Ovary (tissue), 10 donors: ENCODE measurements at places on chromosomes 5 and 9. TPM values are rescaled to one million over a fixed set of nuclear protein-coding genes. Genes with fewer than 3 reads are reported as not detected.
A peak's percentile ranks its signal among the peaks of the same experiment; 100 is the strongest.

GRCh38 chr5:56507351-56507930 is 274.3 kb upstream of the ANKRD55 start:
- no peak for DNase-seq
- H3K27ac ChIP-seq: no peak overlapping the region
- H3K27me3 ChIP-seq: no peaks in the 10 kb centered on the region
- no peaks in the 10 kb centered on the region for H3K4me1 ChIP-seq

Gene CFAP77
- not detected for total RNA-seq

- H3K4me1 ChIP-seq: no peaks in the 10 kb centered on the region
- H3K4me3 ChIP-seq: no peak overlapping the region
- DNase-seq: no peak
- no peaks in the 10 kb centered on the region for H3K36me3 ChIP-seq
- H3K27ac ChIP-seq: no peak overlapping the region
- no peaks in the 10 kb centered on the region for H3K27me3 ChIP-seq
Observed at GRCh38 chr9:112145886-112146285, 29.2 kb downstream of the SUSD1 start.

DNA sequence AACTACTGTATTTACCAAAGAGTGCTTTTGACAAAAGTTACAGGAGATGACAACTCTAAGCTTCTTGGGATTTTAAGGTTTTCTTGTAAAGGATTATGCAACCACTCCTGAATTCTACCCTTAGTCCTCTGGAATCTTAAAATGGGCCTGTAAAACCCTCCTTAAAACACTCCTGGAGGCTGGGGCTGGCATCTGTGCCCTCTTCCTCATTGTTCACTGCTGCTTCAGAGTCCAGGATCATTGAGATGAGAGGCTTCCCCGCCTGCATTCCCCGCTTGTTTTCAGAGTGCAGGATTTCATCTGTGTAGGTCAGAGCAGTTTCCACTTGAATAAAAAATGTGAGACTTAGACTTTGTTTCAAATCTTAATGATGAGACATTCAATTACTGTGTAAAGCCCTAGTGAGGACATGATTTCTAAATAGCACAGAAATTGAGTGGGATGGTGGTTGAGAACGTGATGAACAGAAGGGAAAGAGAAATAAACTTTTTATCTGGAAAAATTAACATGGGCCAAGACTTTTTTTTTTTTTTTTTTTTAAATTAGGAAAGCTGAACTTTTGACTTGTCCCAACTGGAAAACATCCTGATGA is 40.4 kb downstream of the PCSK5 start:
- no peaks in the 10 kb centered on the region for H3K27me3 ChIP-seq
- no peak for DNase-seq
- peaks cover 5% of the 10 kb centered on the region for H3K4me1 ChIP-seq
- no peaks in the 10 kb centered on the region for H3K36me3 ChIP-seq
- no peak overlapping the region for H3K4me3 ChIP-seq
- no peak overlapping the region for H3K27ac ChIP-seq

Gene PCDHGB1
- 4.4 TPM for total RNA-seq

Gene ADRA1B
- total RNA-seq: 9.1 TPM

GRCh38 chr9:111866976-111867375 is 29.6 kb upstream of the UGCG start:
- H3K4me3 ChIP-seq: no peak overlapping the region
- no peaks in the 10 kb centered on the region for H3K4me1 ChIP-seq
- no peak overlapping the region for H3K27ac ChIP-seq

GRCh38 chr5:82673057-82673809 is 395.1 kb upstream of the RPS23 start:
- no peak overlapping the region for H3K27ac ChIP-seq
- no peaks in the 10 kb centered on the region for H3K4me1 ChIP-seq
- no peaks in the 10 kb centered on the region for H3K27me3 ChIP-seq
- DNase-seq: no peak
- no peaks in the 10 kb centered on the region for H3K36me3 ChIP-seq
- no peak overlapping the region for H3K4me3 ChIP-seq

- no peak overlapping the region for H3K4me3 ChIP-seq
- no peak overlapping the region for H3K27ac ChIP-seq
- H3K36me3 ChIP-seq: no peaks in the 10 kb centered on the region
- H3K4me1 ChIP-seq: no peaks in the 10 kb centered on the region
- no peak for DNase-seq
- H3K27me3 ChIP-seq: no peaks in the 10 kb centered on the region
Observed at GRCh38 chr9:26677965-26678706, 214.5 kb downstream of the CAAP1 start.

DNA sequence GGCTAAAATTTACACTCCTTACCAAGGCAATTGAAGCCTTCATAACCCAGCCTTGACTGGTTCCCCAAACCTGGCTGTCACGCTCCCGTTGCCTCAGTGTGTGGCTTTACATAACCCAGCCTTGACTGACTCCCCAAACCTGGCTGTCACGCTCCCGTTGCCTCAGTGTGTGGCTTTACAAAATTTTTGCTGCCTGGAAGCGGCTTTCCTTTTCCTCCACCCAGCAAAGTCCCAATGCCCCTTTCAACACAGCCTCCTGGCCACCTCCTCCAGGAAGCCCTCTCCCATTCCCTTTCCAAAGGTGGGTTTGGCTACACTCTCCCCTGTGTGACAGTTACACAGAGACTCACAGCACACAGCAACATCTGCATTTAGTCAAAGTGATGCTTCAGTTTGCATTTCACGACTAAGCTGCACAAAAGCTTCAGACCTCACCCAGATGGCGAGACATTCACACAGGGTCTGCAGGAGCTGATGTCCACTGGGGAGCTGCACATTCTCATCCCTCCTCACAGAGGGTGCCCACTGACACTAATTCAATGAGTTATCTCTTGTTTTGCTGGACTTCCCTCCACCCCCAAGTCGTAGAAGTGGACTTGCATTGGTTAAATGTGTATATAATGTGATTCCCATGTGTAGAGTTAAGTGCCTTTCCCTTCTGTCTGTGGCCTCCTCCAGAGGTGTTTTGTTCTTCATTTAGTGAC is 156.6 kb upstream of the PHYKPL start:
- no peaks in the 10 kb centered on the region for H3K27me3 ChIP-seq
- no peak overlapping the region for H3K4me3 ChIP-seq
- H3K27ac ChIP-seq: no peak overlapping the region

GRCh38 chr5:159786201-159786600 is 130.1 kb upstream of the ADRA1B start:
- H3K4me3 ChIP-seq: no peak overlapping the region
- no peak overlapping the region for H3K27ac ChIP-seq

DNA sequence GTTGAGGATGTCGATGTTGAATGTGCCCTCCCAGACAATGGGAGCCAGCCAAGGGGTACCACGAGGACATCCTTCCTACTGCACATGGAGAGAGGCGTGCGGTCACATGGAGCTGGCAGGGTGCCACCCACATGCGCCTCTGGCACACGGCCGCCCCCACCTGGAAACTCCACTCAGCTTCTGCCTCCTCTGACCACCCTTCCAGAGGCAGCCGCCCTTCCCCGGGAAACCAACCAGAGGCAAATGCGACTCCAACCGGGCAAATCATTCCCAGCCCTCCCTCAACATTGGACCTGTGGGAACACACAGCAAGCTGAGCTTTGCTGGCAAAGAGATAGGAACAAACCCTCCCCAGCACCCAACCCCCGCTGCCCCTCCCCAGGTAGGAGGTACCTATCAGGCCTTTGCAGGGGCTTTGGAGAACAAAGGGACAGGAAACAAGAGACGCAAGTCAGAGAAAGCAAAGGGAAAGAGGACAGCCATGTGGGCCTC is 17.5 kb downstream of the ABO start:
- H3K27ac ChIP-seq: peak overlapping the region; percentile 46
- H3K36me3 ChIP-seq: no peaks in the 10 kb centered on the region
- no peak overlapping the region for H3K4me3 ChIP-seq

Gene BARX1
- total RNA-seq: not detected

DNA sequence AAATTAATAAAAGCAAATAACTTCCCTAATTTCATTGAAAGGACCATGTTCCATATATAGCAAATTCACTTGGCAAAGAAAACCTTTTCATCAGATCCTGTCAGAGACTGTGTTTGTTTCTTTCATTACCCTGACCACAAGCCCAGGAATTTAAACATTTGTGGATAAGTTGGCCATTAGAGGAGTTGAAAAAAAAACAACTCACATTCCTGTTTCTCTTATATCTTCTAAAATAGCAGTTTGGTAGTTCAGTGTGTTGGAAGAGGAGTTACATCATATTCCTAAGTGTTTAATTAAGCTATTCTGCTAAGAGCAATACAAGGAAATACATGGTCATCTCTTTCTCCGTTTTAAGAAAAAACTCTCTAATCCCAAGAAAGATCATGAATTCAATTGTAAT is 505.6 kb downstream of the TLE1 start:
- no peaks in the 10 kb centered on the region for H3K4me1 ChIP-seq
- H3K27ac ChIP-seq: no peak overlapping the region
- H3K36me3 ChIP-seq: no peaks in the 10 kb centered on the region
- DNase-seq: no peak
- H3K27me3 ChIP-seq: no peaks in the 10 kb centered on the region
- no peak overlapping the region for H3K4me3 ChIP-seq

- no peaks in the 10 kb centered on the region for H3K36me3 ChIP-seq
- DNase-seq: peak; percentile 57
- peaks cover 15% of the 10 kb centered on the region for H3K4me1 ChIP-seq
- no peak overlapping the region for H3K27ac ChIP-seq
- H3K4me3 ChIP-seq: no peak overlapping the region
- no peaks in the 10 kb centered on the region for H3K27me3 ChIP-seq
Observed at GRCh38 chr9:92035687-92036410, 79.4 kb downstream of the SPTLC1 start.

GRCh38 chr5:132466433-132467286 is 23.9 kb downstream of the IRF1 start:
- no peak for DNase-seq
- no peaks in the 10 kb centered on the region for H3K36me3 ChIP-seq
- peaks cover 25% of the 10 kb centered on the region for H3K4me1 ChIP-seq
- no peak overlapping the region for H3K4me3 ChIP-seq

DNA sequence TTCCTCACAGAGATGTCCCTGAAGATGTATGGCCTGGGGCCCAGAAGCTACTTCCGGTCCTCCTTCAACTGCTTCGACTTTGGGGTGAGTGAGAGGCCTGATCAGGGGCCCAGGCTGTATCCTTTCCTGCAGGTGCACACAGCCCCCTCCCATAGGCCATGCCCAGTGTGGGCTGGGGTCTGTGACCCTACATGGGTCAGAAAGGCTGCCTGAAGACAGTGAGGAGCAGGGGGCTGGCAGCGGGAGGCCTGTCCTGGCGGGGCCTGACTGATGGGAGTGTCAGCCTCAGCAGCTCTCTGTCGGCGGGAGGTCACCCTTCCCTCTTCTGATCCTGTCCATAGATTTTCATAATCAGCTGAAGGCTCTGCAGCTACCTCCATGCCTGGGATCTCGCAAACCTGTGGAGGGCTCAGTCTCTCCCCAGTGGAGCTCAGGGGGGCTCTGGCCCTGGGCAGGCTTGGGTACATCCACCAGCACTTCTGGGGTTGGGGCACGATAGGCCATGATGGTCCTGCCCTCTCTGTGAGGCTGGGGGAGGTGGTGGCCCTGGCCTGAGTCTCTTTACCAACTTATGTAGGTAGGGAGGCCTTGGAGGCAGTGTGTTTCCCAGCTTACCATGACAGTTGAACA is 98.5 kb downstream of the CACNA1B start:
- H3K4me3 ChIP-seq: no peak overlapping the region
- no peaks in the 10 kb centered on the region for H3K27me3 ChIP-seq
- H3K27ac ChIP-seq: no peak overlapping the region
- no peak for DNase-seq
- no peaks in the 10 kb centered on the region for H3K4me1 ChIP-seq
- H3K36me3 ChIP-seq: no peaks in the 10 kb centered on the region

- peaks cover 1% of the 10 kb centered on the region for H3K4me1 ChIP-seq
- H3K27me3 ChIP-seq: no peaks in the 10 kb centered on the region
- H3K27ac ChIP-seq: no peak overlapping the region
- H3K36me3 ChIP-seq: no peaks in the 10 kb centered on the region
Observed at GRCh38 chr5:168022446-168023169, 268.8 kb upstream of the WWC1 start.

DNA sequence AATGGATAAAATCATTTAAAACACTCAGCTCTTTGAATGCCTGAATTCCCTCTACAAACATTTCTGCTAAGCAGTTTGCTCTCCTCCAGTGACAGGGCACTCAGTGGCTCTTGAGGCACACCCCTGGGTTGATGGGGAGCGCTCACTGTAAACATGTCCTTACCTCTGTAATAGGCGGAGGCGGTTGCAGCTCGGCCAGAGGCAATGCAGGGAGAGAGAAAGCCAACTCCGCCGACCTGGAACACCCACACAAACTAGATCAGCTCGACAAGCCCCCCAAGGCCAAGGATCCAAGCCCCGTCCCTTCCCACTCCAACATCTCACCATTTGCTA is 329 bp downstream of the CDC23 start:
- peak overlapping the region; percentile 45 for H3K27ac ChIP-seq
- H3K4me3 ChIP-seq: peak overlapping the region; percentile 84
- H3K4me1 ChIP-seq: peaks cover 4% of the 10 kb centered on the region
- H3K36me3 ChIP-seq: no peaks in the 10 kb centered on the region
- no peak for DNase-seq
- H3K27me3 ChIP-seq: no peaks in the 10 kb centered on the region

- H3K27me3 ChIP-seq: no peaks in the 10 kb centered on the region
- no peak overlapping the region for H3K4me3 ChIP-seq
- H3K36me3 ChIP-seq: no peaks in the 10 kb centered on the region
- H3K4me1 ChIP-seq: no peaks in the 10 kb centered on the region
- no peak overlapping the region for H3K27ac ChIP-seq
Observed at GRCh38 chr9:96557921-96558320, 61.7 kb downstream of the CDC14B start.

Gene PFDN1
- total RNA-seq: 65.7 TPM

Gene KIF24
- 0.53 TPM for total RNA-seq

DNA sequence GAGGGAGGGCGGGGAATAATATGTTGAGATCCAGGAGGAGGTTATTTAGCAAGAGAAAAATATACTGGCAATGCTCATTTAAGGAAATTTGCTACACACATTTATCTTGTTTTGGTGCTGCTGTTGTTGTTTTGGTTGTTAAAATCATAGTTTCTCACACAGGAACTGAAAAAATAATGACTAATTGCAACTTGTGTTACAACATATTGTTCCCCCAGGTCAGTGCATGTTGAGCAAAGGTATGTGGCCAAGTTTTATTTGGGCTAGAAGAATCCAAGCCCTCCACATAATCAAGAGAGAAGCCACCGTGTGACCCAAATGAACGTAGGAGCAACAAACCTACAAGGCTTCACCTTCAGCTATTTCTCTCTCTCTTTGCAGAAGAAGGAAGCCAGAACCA is 220.3 kb upstream of the DAPK1 start:
- H3K4me1 ChIP-seq: peaks cover 8% of the 10 kb centered on the region
- H3K4me3 ChIP-seq: no peak overlapping the region
- no peaks in the 10 kb centered on the region for H3K27me3 ChIP-seq
- H3K27ac ChIP-seq: no peak overlapping the region
- DNase-seq: no peak

DNA sequence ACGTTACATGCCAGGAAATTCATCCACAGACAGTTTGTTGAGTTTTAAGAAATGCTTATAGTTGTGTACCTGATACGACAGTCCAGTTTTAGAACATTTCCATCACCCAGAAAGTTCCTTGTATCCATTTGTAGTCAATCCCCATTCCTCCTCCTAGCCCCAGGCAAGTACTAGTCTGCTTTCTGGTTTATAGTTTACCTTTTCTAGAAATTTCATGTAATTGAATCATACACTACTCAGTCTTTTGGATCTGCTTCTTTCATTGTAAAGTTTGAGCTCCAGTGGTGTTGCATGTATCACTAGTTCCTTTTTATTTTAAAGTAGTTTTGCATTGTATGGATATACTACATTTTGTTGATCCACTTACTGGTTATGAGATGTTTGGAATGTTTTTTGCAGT is 291.2 kb downstream of the AOPEP start:
- no peaks in the 10 kb centered on the region for H3K36me3 ChIP-seq
- H3K4me1 ChIP-seq: peaks cover 25% of the 10 kb centered on the region
- H3K27me3 ChIP-seq: no peaks in the 10 kb centered on the region
- no peak overlapping the region for H3K27ac ChIP-seq
- no peak for DNase-seq

Gene SPATA31C1
- total RNA-seq: not detected
